ENCODE measurements at places on chromosomes 5 and 9. TPM values are rescaled to one million over a fixed set of nuclear protein-coding genes. Genes with fewer than 3 reads are reported as not detected.

- no peak overlapping the region for H3K4me3 ChIP-seq
- no peaks in the 10 kb centered on the region for H3K27me3 ChIP-seq
- no peak for DNase-seq
- no peaks in the 10 kb centered on the region for H3K4me1 ChIP-seq
- no peaks in the 10 kb centered on the region for H3K36me3 ChIP-seq
Measured at GRCh38 chr9:125428060-125428901, 166.7 kb downstream of the GAPVD1 start.

- H3K4me3 ChIP-seq, result no peak overlapping the region
- no peaks in the 10 kb centered on the region for H3K27me3 ChIP-seq
- H3K27ac ChIP-seq, result no peak overlapping the region
- H3K4me1 ChIP-seq, result peaks cover 10% of the 10 kb centered on the region
- peaks cover 16% of the 10 kb centered on the region for H3K36me3 ChIP-seq
Measured at GRCh38 chr5:74717596-74717995, 32.6 kb downstream of the HEXB start.

- no peaks in the 10 kb centered on the region for H3K36me3 ChIP-seq
- H3K4me3 ChIP-seq, result no peak overlapping the region
- no peak overlapping the region for H3K27ac ChIP-seq
- no peaks in the 10 kb centered on the region for H3K27me3 ChIP-seq
Measured at GRCh38 chr9:88013607-88014006, 39.3 kb upstream of the CDK20 start.

DNA sequence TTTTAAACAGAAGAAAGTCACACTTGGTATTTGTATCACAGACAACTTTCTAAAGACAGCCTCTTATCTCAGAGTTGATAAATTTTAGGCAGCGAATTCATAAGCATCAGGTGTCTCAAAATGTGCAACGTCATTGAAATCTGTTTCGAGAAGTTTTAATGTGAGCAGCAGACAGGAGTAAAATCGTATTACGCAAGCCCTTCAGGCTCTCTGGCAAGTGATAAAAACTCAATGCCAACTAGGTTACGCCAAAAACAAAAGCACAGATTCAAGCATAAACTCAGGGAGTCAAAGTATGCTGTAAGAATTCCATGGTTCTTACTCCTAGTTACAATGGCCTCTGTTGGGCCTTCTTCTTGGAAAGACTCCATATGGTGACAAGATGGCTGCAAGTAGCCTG, 244.7 kb downstream of the SEMA5A start:
- no peaks in the 10 kb centered on the region for H3K27me3 ChIP-seq
- no peaks in the 10 kb centered on the region for H3K36me3 ChIP-seq
- H3K27ac ChIP-seq, result no peak overlapping the region

- no peak overlapping the region for H3K4me3 ChIP-seq
- no peak overlapping the region for H3K27ac ChIP-seq
- H3K4me1 ChIP-seq, result peaks cover 6% of the 10 kb centered on the region
- no peaks in the 10 kb centered on the region for H3K27me3 ChIP-seq
Measured at GRCh38 chr9:121863955-121864354, 212.5 kb downstream of the DAB2IP start.

- H3K4me1 ChIP-seq, result peaks cover 9% of the 10 kb centered on the region
- peaks cover 9% of the 10 kb centered on the region for H3K27me3 ChIP-seq
- DNase-seq, result peak; percentile 52
- no peak overlapping the region for H3K27ac ChIP-seq
- H3K36me3 ChIP-seq, result no peaks in the 10 kb centered on the region
- no peak overlapping the region for H3K4me3 ChIP-seq
Measured at GRCh38 chr9:100601216-100601615, 23.3 kb downstream of the CAVIN4 start.

Gene PITX1
- 0.42 TPM for total RNA-seq
